ENCODE measurements at places on chromosomes 5 and 9. TPM values are rescaled to one million over a fixed set of nuclear protein-coding genes. Genes with fewer than 3 reads are reported as not detected.

The NRG2 gene
- 0.13 TPM for total RNA-seq

GRCh38 chr9:29449306-29449705 is 1876.0 kb upstream of the C9orf72 start:
- DNase-seq = no peak

DNA sequence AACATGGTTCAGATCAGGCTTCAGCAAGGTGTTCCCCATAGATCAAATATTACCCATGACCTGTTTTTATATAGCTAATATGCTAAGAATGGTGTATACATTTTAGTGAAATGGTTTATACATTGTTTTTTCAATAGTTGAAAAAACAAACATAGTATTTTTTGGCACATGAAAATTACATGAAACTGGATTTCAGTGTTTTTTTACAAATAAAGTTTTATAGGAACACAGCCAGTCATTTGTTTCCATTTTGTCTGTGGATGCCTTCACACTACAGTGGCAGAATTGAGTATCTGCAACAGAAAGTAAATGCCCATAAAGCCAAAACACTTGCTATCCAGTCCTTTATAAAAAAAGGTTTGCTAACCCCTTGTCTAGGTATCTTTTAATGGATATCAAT is 134.5 kb upstream of the TNFAIP8 start:
- DNase-seq = no peak

The LCN1 gene
- total RNA-seq = not detected

DNA sequence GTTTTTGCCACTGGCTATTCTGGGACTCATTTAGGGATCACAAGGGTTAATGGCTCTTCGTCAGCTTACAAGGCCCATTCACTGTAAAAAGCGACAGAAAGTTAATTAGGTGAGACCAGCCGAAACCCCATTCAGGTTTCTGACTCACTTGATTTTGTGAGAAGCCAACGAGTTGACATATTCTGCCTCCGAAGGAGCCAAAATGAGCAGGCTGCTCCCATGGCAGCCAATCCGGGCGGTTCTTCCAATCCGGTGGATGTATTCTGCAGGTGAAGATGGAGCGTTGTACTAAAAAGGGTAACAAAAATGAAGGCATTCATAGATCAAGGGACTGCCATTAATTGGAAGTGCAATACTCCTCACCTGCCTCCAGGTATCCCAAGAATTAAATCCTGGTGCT is 39.7 kb downstream of the DDX31 start:
- no peak for DNase-seq

- no peak for DNase-seq
Observed at GRCh38 chr5:145903867-145904266, 31.1 kb upstream of the GRXCR2 start.

GRCh38 chr9:133170716-133171115 is 7.0 kb upstream of the GBGT1 start:
- DNase-seq = no peak

DNA sequence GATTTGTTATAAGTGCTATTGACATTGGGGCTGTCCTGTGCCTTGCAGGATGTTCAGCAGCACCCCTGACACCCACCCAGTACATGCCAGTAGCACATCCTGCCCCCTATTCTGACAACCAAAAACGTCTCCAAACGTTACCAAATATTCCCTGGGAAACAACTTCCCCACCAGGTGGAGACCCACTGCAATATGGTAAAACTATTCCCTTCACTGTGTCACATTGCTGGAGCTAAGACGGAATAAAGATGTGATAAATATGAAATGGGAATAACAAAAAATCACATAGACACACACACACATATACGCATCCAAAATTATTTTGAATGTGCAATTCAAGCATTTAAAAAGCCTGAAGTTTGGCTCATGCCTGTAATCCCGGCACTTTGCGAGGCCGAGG is 874.3 kb upstream of the DMAC1 start:
- DNase-seq = no peak

The NME5 gene
- total RNA-seq = 0.66 TPM

GRCh38 chr9:101093620-101094019 is 65.1 kb downstream of the PLPPR1 start:
- DNase-seq = no peak

The CD14 gene
- total RNA-seq = 0.13 TPM

The SYK gene
- total RNA-seq = 7.9 TPM

DNA sequence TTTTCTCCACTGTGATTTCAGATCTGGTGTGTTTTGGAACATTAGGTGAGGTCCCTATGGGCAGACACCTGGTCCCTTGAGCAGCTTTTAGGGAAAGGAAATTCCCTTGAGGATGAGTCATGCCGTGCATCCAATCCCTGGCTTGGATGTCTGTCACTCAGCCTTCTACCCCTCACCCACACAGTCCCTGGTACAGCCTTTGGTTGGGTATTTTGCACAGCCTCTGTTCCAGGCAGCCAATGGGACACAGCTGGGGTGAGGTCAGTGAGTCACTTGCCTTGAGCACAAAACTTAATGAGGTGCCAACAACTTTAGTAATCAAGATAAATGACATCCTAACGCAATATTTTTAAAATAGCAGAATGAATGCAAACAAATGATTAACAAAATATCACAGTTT is 22.7 kb upstream of the SVEP1 start:
- peak; percentile 54 for DNase-seq

GRCh38 chr9:110810262-110810976 is 141.8 kb downstream of the MUSK start:
- DNase-seq = no peak

DNA sequence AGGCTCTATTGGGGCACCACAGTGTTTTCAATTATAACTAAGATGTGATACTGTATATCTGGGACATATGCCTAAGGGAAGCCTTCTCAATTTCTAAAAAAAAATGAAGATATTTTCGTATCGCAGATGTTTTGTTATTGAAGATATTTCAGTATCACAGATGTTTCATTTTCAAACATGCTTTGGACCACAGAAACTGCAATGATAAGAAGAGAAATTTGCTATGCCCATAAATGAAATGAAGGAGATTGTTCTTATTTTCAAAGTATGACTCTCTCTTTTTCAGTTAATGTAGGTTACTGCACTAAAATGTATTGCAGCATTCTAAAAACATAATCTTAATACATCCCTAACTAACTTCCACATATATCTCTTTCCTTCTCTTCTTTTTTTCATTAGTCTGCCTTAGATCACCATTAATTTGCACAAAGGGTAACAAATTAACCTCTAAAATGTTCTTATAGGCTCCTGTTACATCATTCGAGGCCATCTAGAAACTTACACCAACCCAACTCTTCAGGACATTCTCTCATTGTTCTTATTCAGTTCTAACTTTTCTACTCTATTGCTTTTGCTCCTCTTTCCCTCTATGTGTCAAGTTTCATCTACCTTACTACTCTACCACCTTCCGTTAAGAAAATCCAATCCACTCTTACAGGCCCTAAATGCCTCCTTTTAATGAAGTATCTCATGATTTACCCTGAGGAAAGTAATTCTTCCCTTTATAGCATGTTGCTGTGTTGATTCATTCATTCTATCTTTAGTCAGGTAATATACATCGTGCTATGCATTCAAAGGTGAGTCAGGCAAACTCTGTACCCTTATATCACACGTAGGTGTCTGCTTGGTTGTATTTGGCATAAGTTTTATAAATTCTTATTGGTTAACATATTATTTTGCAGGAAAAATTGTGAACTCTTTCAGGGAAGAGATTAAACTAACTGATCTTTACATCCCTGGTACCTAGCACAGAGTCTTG is 70.5 kb downstream of the ST8SIA4 start:
- no peak for DNase-seq

DNA sequence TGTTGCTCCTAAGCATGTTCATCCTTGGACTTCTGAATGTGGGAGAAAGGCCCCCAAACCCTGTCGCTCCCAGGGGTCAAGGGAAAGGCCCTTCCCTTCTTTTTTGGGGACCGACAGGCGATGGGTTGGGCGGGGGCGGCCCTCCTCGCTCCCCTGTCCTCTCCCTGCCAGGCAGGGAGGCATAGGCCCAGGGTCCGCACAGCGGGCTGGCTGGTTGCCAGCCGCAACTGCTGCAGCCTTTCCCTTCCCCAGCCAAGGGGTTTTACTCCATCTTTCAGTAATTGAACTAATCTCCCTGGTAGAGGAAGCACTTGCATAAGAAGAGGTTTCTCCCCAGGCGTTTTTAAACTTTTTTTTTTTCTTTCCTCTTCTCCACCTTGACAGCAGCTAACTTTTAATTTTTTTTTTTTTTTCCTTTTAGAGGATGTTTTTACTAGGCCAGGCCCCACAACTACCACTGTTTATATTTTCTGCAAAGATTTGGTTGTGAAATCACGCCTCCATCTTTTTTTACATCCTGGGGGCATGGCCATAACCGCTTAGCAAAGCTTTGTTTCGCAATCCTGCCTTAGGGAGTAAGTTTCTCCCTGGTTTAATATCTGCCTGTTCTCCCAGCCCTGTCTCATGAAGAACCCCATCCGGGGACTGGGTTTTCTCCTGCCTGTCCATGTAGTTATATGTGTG is 216.9 kb upstream of the ZNF608 start:
- peak; percentile 55 for DNase-seq

The MLANA gene
- not detected for total RNA-seq

The FGF18 gene
- 0.94 TPM for total RNA-seq

- no peak for DNase-seq
Observed at GRCh38 chr5:78505860-78506259, 142.7 kb downstream of the LHFPL2 start.

- DNase-seq = no peak
Observed at GRCh38 chr5:146622391-146622790, 106.4 kb upstream of the GPR151 start.

DNA sequence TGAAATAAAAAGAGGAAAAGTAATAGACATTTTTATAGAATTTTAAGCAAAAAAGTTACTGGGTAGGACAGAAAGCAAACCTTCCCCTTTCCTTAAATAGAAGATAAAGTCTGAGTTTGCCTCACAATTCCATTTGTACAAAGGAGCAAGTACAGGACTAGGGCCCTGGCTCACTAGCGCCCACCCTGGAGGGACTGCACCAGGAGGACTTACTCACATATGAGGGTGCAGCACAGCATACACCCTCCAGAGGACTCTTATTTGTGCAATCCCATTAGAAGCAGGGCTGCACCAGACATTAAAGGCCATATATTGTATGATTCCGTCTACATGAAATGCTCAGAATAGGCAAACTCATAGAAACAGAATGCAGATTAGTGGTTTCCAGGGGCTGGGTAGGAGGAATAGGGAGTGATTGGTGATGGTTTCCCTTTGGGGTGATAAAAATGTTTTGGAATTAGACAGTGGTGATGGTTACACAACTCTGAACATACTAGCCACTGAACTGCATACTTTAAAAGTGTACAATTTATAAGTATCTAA is 4.5 kb downstream of the REEP5 start:
- DNase-seq = peak; percentile 58

DNA sequence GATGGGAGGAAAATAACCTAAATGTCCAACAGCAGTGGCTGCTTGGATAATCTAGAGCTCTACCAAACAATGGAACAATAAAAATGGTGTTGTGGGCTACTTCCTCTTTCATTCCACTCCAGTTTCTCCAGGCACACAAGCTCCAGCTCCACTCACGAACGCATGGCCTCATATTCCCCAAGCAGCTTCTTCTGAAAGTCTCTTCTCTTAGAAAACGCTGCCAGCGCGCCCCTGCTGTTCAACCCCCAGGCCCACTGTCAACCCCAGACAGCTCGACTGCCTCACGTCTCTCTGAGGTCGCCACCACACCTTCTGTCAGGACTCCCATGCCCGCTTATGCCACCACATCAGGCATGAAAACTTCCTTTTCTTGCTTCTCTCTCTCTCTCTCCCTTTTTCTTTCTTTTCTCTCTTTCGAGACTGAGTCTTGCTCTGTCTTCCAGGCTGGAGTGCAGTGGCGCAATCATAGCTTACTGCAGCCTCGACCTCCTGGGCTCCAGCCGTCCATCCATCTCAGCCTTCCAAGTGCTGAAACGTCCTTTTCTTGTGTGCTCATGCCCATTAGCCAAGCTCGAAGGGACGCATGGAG is 16.2 kb downstream of the OR2V2 start:
- DNase-seq = peak; percentile 68

The PCDHB11 gene
- total RNA-seq = 2.0 TPM

The SPATA6L gene
- total RNA-seq = 0.75 TPM

The REEP2 gene
- 49.0 TPM for total RNA-seq

- no peak for DNase-seq
Observed at GRCh38 chr5:52419357-52419756, 368.4 kb upstream of the ITGA1 start.

DNA sequence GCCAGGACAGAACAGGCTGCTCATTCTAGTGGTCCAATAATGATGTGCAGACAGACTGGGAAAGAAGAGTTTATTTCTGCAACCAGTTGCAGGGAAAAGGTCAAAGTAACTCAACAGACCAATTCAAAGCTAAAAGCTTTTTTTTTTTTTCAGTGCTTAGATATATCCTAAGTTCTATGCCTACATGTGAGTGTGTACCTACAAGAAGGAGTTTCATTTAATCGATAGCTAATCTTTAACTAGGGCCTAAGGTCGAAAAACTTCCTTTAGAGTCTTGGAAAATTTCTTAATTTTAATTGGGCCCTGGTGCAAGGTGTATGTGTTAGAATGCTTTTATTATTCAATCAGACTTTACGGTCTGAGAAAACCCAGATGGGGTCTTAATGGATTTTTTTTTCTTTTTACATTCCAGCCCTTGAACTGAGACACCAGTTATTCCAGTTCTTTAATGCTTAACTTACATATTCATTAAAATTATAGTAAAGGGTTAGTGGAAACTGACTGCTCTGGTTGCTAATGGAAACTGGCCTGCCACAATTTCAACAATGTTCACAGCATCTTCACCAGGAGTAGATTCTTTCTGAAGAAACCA is 365.3 kb downstream of the MTRR start:
- DNase-seq = no peak

- DNase-seq = peak; percentile 65
Observed at GRCh38 chr9:7570107-7570720, 229.4 kb downstream of the DMAC1 start.

DNA sequence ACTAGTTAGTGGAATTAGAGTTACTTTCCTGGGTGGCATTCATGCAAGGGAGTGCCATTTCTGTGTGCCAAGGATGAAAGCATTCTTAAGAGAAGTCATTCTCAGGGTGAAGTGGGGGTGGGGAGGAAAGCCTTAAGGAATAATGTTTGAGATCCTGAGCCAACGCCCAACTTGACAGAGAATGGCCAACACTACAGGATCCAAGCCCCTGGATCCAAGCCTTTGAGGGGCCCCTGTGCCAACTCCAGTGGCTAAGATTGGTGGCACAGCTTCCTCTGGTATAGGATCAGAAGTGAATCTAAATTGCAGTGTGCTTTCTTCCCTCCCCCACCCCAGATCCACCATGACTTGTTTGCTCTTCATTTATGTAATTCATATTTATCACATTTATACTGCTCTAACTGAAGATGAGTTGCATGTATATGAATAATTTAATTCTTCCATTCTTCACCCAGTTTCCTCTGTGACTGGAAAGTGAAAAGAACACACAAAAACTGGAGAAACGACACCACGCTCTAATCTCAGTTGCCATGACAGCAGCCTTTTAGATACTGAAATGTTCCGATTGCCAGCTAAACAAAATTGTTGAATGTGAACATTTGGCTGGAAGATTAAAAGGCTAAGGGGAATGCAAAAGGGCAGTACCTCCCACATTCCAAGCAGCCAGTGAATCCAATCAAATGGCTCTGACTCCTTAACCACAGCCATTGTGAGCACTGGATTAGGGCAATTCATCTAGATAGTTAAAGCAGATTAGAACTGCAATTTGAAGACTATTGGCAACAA is 4.5 kb downstream of the ZNF608 start:
- no peak for DNase-seq

- no peak for DNase-seq
Observed at GRCh38 chr5:32258424-32258823, 54.3 kb downstream of the MTMR12 start.

- no peak for DNase-seq
Observed at GRCh38 chr9:19186232-19186631, 44.3 kb upstream of the DENND4C start.

The SLC22A4 gene
- 0.70 TPM for total RNA-seq

The CDC20B gene
- 0.18 TPM for total RNA-seq

All from H9 (cell line).